ENCODE measurements at places on chromosomes 2 and 18.

DNA sequence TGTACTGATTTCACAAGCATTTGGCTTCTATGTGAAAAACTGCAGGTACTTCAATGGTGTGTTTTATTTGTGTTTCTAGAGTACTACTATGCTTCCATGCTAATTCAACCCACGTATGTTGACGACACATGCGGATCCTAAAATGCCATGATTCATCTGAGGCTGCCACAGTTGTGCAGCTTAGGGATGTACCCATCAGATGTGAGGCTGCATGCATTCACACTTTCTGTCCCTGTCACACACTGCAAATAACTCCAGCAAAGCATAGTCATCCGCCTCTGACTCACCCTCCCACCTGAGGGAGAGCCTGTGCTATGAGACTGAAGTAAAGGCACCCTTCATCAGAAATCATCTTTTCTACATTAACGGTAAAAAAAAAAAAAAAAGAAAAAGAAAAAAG is 22.1 kb upstream of the SERTAD2 start:
- DNase-seq, result no peak

- DNase-seq, result no peak
Observed at GRCh38 chr2:25576596-25576995, 96.8 kb downstream of the DTNB start.

- no peak for DNase-seq
Observed at GRCh38 chr2:241051578-241052487, 50.3 kb downstream of the MTERF4 start.

- no peak for DNase-seq
Observed at GRCh38 chr18:57649556-57650500, 28.2 kb upstream of the NARS1 start.

DNA sequence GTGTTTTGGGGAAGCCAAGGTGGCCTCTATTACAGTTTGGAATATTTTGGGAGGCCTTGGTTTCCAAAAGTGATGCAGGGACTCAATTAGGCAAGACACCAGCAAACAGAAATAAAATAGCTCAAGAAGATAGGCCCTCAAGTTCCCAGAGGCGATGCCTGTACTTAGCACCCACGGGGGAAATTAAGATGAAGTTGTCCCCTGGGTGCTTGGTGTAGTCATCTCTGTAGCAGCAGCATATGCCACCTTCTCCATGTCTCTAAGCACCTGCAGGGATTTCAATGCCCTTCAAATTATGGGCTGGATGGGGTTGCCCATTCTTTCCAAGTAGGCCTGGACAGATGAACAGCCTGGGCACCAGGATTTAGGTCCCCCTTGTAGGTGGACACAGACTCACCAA is 185.0 kb downstream of the CTIF start:
- DNase-seq, result no peak

GRCh38 chr2:128347701-128348539 is 29.3 kb upstream of the HS6ST1 start:
- no peak for DNase-seq

DNA sequence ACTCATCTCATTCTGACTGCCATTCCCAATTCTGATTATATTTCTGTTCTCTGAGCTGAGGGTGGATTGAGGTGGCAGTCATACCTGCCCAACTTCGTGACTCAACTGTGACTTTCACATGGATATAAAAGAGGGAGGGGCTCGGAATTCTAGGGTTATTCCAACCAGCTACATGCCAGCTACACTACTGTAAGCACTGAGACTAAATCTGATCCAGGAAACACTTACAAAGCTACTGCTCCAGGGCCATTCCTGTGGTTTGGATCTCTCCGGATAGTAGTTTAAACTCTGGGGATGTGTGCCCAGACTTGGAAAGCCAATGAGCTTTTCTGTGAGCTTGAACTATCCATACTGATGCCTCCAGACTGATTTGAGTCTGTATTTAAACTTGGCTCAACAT is 7.9 kb downstream of the MAP2 start:
- DNase-seq, result no peak

DNA sequence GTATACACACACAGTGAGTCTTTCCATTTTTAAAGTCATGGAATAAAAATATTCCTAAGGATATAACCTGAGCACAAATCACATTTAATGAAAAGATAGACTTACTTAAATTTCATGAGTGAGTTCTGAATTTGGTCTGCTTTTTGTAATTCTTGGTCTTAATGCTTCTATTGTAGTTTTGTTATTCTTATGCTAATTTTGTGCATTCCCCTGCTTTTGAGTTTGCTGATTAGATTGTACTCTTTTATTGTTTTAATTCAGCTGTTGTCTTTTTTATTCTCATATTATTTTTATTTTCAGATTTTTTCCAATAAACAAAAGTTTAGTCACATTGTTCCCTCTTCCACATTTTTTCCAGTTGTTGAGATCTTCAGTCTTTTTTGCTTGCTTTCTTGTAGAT is 202.4 kb downstream of the ZNF407 start:
- DNase-seq, result no peak

DNA sequence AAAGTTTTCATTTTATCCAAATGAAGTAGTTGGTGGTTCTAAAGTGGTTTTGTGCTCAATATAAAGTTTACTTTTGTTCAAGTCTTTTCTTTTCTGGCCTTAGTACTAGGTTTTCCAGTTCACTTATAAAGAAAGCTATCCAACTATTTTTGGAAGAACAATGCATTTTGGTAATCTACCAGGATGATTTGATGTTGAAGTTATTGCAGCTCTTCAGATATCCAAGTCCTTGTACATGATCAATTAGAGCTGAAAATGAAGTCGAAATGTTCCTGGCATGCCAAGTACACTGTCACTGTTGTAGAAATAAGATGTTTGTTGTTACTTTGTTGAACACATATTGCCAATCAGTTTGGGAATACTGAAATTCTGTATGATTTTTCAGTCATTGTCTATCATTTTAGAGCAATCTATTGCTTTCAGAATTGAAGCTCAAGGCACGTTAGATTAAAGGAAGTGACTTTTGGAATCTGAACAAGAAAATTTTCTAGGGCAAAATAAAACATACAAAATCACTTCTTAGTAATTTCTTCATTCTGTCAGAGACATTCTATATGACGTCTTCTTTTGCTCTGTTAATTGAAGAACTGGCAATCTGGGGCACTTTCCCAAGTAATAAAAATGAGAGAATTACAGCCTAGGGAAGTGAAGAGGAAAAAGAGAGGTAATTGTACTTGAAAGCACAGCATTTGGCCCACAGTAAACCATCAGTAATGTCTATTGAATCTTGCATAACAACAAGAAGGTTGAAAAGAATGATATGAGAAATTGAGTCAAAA is 232.3 kb downstream of the MREG start:
- no peak for DNase-seq

GRCh38 chr2:148567716-148568115 is 76.8 kb upstream of the EPC2 start:
- DNase-seq, result no peak

DNA sequence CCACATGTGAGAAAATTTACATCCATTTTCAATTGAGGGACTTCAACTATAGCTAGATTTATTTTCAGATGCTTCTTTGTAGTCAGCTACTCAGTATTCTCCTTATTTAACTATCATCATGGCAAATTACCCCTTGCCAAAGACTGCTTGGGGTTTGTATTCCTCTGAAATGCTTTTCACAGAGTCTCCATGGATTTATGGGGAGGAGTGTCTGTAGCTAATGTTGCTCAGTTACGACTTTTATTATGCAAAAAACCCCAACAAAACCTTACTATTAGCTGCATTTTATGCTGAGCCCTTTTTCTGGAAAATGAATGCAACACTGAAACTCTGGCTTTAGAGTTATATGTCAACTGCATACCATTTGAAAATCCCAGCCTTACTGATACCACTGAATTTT is 78.6 kb downstream of the RFTN2 start:
- no peak for DNase-seq

DNA sequence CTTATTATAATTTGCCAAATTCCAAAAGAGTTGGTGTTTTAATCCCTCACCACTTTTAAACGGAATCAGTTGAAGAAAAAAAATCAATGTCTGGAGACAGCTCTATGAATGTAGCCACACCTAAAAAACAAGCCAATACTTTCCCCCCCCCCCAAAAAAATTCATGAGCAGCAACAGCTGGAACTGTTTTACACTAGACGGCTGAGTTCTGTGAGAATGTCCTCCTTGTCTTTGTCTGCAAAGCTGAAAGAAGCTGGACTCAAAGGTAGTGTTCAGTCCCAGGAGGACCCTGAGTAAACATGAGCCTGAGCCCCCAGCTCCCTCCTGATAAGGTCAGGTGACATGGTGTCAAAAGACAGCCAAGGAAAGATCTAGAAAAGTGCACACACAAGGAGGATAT is 68.2 kb downstream of the ZNF521 start:
- DNase-seq, result no peak

- no peak for DNase-seq
Observed at GRCh38 chr2:207121784-207122183, 44.0 kb downstream of the KLF7 start.

- DNase-seq, result no peak
Observed at GRCh38 chr2:182259629-182260150, 167.1 kb downstream of the PDE1A start.

- DNase-seq, result no peak
Observed at GRCh38 chr18:31015715-31016434, 26.7 kb downstream of the DSC3 start.

- no peak for DNase-seq
Observed at GRCh38 chr2:64581777-64582539, 57.8 kb downstream of the AFTPH start.

GRCh38 chr18:11279461-11279860 is 130.1 kb upstream of the PIEZO2 start:
- no peak for DNase-seq

DNA sequence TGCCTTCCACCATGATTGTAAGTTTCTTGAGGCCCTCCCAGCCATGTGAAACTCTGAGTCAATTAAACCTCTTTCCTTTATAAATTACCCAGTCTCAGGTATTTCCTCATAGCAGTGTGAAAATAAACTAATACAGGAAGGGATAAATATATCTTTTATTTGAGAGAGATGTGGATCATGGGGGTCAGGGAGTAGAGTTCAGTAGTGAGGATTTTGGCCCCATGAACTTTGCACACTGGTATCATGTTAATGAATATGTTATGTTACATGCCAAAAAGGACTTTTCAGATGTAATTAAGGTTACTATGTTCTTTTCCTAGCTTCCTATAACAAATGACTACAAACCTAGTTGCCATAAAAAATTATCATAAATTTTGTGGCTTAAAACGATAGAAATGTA is 1393.7 kb downstream of the DSC3 start:
- no peak for DNase-seq

DNA sequence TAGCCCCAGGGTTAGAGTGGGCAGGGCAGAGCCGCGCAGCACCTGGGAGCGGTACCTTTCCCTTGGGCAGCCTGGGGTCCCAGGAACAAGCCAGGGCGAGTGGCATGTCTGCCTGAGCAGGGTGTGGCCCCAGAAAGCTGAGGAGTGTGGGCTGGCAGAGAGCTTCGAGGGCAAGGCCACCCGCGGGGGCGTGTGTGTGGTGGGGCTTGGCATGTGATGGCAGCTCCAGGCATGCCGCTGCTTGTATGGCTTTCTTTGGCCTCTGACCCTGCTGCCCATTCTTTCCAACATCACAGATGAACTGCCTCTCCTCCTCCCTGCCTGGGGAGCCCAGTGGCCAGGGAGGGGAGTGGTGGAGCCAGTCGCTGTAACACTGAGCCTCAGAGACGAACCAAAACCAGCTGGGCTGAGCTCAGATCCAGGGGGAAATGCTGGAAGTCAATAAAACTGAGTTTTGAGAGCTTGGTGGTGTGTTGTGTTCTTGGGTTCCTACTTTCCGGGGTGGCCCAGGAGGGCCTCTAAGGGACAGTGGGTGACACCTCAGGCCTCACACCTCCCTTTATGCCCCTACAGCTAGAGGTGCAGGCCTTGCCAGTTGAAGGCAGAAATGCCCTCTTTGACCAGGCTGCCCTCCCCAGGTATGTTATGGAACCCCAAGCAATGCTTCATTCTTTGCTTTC is 7.4 kb downstream of the DNAJB2 start:
- DNase-seq, result no peak

GRCh38 chr18:13461469-13461868 is 242.9 kb downstream of the LDLRAD4 start:
- no peak for DNase-seq

- no peak for DNase-seq
Observed at GRCh38 chr2:223647258-223647952, 45.2 kb upstream of the SCG2 start.

DNA sequence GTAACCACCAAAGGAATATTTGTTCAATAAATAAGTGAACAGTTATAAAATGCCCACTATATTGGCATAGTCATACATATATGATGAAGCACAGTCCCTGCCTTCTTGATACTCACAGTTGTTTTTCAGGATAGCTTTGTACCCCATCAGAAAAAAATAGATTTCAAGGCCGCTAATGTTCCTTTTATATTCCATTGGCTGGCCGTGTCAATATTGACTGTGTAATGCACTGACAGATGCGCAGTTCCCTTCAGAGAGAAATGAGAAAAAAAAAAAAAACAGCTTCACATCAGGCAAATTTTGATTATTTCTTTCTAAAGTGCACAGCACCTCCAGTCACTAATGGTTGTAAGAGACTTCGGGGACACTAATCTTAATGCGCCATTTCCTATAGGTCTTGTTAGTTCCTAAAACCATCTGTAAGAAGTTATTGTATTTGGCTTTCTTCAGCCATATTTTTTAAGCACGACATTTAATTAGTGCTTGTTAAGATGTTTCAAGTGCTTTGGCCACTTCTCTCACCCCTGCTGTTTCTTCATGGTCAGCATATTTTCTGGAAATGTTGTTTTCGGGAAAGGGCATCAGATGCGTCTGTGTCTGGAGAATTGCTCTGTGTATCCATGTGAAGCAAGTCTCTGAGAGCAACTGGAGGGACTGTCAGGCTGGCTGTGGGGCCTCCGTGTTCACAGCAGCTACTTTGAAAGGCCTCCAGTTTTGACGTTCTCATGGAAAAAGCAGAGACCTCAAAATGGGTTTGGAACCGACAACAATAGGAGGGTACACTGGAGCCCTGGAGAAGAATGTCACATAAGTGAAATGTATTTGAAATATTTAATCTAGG is 378.3 kb downstream of the MTX2 start:
- no peak for DNase-seq

GRCh38 chr2:66748939-66749338 is 314.0 kb downstream of the MEIS1 start:
- no peak for DNase-seq

- no peak for DNase-seq
Observed at GRCh38 chr2:8671176-8671575, 10.7 kb upstream of the ID2 start.

GRCh38 chr2:196271795-196272194 is 100.4 kb upstream of the STK17B start:
- DNase-seq, result no peak

DNA sequence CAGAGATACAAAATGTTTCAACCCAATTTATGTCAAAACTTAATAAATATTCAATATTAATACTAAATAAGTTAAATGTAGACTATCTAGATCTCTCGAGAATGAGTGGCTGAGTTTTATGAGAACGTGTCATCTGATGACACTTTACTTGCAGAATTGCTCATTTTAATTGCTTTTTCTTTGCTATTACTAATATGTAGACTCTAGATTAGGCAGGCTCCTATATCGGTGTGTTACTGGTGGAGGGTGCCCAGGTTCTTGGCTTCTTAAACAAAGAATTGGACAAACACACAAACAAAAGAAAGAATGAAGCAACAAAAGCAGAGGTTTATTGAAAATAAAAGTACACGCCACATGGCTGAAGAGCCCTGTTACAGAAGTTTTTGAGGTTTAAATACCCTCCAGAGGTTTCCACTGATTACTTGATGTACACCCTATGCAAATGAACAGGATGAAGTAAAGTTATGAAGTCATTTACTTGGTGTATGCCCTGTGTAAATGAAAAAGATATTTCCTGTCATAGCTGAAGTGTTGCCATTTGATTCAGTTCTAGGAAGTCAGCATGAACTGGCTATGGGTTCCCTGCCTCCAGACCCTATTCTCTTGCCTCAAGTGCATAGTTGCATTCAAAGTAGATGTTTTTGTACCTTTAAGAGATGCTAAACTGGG is 122.9 kb upstream of the ITGA4 start:
- no peak for DNase-seq

All from CD4-positive, alpha-beta T cell treated with Interleukin-21 for 1 hour (primary cell).